Activated CD4-positive, alpha-beta T cell treated with anti-CD3 and anti-CD28 coated beads, Interleukin-2, amount 50 U/mL, for 24 hours (primary cell): ENCODE measurements at places on chromosomes 7 and 10.

- DNase-seq = no peak
These were observed 317.0 kb downstream of the DNAJB6 start for GRCh38 chr7:157653827-157654207.

GRCh38 chr10:21953585-21954057 is 49.9 kb downstream of the DNAJC1 start:
- DNase-seq = no peak

- DNase-seq = no peak
These were observed 14.3 kb upstream of the RPA3 start for GRCh38 chr7:7732621-7733281.

DNA sequence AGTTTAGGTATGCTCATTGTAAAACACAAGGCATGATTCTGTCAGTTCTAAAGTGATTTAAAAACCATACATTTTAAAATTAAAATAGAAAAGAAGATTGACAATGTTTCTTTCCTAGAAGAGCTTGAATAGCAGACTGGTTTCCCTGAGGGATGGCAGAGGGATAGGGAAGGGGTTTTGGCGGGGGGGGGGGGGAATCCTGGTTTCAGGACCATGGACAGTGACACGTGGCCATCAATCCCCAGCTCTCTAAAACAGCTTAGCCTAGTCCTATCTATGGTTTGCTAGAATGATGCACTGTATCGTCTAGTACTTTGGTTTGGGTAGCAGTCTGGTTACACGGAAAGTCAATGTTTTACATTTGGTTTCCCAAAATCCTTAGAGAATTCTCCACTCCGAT is 88.7 kb downstream of the PHYHIPL start:
- DNase-seq = no peak

GRCh38 chr7:111268941-111269340 is 178.0 kb downstream of the LRRN3 start:
- DNase-seq = no peak
